Effector memory CD4-positive, alpha-beta T cell (primary cell): ENCODE measurements at places on chromosomes 7 and 10.

- DNase-seq, result no peak
Measured at GRCh38 chr10:43212043-43212721, 54.7 kb downstream of the RASGEF1A start.

- DNase-seq, result no peak
Measured at GRCh38 chr7:44961844-44962482, 16.9 kb downstream of the MYO1G start.

- DNase-seq, result no peak
Measured at GRCh38 chr7:11009631-11010030, 36.0 kb downstream of the PHF14 start.

GRCh38 chr10:96831200-96831866, 765 bp upstream of the LCOR start:
- DNase-seq, result no peak

- no peak for DNase-seq
Measured at GRCh38 chr7:117837841-117838240, 35.4 kb downstream of the CTTNBP2 start.

GRCh38 chr7:20896996-20897395, 110.3 kb upstream of the SP8 start:
- no peak for DNase-seq

DNA sequence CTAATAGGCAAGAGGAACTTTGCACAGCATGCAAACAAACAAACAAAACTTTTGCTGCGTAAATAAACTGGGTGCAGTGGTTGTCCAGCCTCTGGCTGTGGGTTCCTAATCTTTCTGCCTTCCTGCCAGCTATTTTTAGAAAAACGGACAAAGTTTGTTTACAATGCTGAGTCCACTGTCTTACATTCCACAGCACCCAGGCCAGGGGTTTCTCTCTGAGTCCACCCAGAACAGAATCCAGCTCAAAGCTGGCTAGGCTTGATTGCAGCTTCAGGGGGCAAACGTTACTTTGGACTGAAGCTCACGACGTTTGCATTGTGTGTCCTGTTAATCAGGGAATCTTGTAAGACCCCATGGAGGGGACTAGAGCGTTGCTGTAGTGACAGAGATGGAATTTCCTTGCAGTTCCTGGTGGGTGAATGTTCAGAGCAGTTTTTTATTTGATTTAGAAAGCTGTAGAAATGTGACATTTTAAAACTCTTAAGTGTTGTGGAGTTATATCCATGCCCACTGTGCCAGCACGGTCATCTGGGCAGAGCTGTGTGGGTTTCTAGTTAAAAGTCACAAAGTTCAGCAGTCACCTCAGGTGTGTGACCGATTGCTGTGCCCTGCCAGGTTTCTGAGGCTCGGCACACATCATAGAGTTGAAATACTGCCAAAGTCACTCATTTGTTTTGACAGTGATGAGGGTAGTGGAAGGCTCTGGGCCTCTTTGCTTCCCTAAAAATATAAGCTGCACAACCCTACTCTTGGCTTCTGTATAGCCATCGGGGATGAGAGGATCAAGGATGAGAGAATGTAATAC, 247.0 kb downstream of the STK31 start:
- no peak for DNase-seq

DNA sequence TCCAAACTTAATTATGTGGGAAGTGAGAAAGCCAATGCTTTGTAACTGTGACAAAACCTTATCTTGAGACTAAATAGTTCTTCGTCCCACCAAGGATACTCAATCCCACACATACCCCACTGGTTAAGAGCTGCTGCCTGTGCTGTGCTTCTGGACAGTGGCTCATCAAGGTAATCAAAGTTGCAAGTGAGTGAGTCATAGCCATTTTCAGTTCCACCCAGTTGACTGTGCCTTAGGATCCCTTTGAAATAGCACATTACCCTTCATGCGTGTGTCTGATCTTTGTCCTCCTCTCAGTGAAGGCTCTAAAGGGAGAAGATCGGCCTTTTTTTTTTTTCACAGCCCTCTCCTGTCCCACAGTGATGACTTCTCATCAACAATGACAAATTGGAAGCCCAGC, 706.0 kb upstream of the AUTS2 start:
- DNase-seq, result no peak

- no peak for DNase-seq
Measured at GRCh38 chr7:44232901-44233715, 32.3 kb downstream of the YKT6 start.

- DNase-seq, result no peak
Measured at GRCh38 chr10:23975431-23975830, 233.5 kb upstream of the KIAA1217 start.

- DNase-seq, result no peak
Measured at GRCh38 chr7:157691586-157692459, 355.0 kb downstream of the DNAJB6 start.

DNA sequence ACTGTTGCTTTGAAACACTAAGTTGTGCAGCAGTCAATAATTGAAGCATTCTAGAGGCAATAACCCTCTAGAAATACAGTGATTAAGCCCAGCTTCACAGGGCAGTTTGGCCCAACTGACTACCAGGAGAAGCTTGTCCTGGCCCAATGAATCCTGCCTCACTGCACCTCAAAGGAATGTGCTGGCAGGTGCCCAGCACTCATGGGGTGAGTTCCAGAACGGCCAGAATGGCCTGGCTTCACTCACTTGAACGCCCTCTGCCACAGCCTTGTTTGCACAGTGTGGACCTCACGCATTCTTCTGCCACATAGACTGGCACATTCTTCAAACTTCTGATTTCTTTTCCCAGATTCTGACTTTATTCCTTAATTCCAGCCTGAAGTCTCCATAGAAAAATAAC, 6.6 kb upstream of the ITIH2 start:
- no peak for DNase-seq

GRCh38 chr7:42573881-42574672, 337.1 kb upstream of the GLI3 start:
- no peak for DNase-seq

- DNase-seq, result no peak
Measured at GRCh38 chr7:40483630-40484029, 348.8 kb downstream of the SUGCT start.
